ENCODE measurements at places on chromosomes 2 and 18.

- no peak for DNase-seq
Observed at GRCh38 chr2:197838036-197838435, 33.6 kb downstream of the PLCL1 start.

DNA sequence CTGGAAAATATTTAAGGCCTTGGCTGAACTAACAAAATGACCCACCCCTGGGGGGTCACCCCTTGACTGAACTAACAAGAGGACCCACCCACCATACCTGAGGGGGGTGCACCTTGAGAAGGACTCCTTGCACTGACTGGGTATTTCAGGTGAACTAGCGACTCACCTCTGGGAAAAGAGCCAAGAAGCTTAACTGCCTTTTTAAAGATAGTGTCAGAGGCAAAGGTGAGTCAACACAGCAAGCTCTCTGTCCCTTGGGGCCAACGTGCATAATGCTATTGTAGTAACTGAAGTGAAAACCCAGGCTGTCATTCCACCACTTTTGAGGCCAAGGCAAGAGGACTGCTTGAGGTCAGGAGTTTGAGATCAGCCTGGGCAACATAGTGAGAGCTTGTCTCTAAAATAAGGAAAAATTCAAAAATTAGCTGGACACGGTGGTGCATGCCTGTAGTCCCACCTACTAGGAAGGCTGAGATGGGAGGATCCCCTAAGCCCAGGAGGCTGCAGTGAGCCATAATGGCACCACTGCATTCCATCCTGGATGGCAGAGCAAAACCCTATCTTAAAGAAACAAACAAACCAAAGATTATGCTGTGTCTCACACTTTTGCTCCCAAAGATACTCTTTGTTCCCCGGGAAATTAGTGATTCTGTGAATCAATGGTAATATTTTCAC lies 36.4 kb upstream of the ZCCHC2 start:
- no peak for DNase-seq

DNA sequence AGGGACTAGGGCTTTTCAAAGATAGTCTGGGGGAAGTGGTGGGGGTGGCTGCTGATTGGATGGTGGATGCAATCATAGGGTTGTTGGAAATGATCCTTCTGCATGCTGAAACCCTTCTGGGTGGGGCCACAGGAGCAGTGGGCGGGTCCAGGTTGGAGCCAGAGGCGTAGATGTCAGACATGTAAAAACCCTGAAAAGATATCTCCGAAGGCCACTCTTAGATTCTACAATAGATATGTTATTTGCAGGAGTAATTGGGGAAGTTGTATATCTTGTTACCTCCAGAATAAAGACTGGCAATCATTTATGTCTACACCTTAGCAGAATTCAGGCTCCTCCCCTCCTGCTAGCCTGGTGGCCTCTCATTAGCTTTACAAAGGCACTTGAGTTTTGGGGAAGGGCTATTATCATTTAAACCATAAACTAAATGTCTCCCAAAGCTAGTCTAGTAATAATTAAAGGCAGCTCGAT lies 8.2 kb upstream of the FAM98A start:
- DNase-seq = no peak

DNA sequence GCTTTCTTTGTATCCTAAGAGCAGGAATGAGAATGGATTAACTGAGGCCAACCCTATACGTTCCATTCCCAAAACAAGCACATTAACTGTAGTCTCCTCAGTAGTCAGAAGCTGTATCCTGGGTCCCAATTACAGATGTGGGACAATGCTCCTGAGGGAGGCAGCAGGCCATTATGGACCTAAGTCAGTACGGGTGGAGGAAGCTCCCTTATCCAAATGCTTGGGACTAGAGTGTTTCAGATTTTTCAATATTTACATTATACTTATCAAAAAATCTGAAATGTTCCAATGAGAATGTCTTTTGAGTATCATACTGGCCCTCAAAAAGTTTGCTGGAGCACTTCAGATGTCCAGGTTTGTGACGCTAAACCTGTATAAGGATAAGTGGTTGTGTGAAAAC lies 90.1 kb downstream of the PRELID3A start:
- no peak for DNase-seq

DNA sequence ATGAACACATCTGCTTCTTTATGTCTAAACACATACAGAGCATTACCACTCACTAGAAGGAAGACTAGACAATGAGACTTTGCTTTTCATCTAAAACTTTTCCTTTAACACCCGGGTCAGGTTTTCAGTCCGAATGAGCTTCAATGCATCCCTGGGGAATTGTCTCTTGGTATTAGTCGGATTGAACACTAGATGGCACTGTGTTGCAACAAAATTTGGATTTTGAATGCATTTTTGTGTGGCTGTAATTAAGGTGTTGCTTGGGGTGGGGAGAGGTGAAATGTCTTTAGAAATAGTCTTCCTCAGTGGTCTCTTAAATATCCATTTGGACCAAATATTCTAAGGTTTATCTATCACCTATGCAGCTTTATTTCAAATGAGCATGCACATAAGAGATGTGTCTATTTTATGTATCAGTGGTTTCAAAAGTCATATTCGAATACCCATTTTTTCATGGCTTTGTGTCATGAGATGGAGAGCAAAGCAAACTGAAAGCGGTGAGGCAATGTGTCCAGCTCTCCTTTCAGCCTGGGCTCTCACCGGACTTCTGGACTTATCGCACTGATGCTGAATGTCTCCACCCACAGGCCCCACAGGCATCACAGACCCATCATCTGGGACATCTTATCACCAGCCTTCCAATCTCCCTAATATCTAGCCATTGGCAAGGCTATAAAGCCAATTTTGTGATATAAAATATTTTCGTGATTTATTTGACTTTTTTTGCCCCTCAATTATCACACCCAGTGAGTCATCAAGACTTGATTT lies 510.3 kb downstream of the RNF144A start:
- peak; percentile 38 for DNase-seq

GRCh38 chr18:13562494-13563029 lies 163.8 kb downstream of the FAM210A start:
- DNase-seq = peak; percentile 73

GRCh38 chr2:149661844-149662243 lies 74.3 kb upstream of the MMADHC start:
- no peak for DNase-seq

- DNase-seq = no peak
Observed at GRCh38 chr18:43574974-43575373, 297.7 kb upstream of the SYT4 start.

GRCh38 chr2:201984333-201984732 lies 49.3 kb upstream of the FZD7 start:
- no peak for DNase-seq

DNA sequence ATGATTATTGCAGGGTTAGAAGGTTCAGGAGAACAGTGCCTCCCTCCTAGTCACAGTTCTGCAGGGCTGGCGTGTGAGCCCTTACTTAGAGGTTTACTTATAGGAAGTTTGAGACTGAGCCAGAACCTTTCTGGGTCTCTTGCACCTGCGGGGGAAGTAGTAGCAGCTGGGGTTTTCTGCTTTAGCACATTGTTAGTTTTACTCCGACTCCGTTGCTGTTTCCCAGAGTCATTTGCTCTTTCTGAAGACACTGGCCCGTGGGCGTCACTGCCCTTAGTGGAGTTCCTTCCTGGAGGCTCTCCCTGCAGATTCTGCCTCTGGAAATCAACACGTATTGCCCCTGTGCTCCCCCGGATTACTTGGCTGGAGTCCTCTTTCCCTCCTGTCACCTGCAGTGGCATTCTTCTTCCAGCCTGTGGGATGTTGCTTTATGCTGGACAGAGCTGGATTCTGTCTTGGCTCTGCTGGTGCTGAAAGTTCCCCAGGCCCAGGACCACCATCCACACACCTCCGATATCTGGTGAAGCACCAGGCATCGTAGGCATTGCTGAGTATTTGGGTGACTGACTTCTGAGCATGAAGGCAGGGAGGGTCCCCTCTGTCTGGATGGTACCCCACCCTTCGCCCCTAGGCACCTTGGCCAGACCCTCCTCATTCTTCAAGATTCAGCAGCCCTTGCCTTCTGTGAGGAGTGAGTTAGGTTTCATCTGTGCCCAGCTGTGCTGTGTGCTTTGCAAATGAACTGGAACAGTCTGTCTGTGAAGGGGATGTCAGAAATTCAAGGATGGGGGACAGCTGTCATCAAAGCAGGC lies 51.7 kb downstream of the AGAP1 start:
- no peak for DNase-seq

GRCh38 chr2:69742322-69742952 lies 503 bp downstream of the ANXA4 start:
- peak; percentile 41 for DNase-seq

GRCh38 chr2:27320958-27321543 lies 1.8 kb downstream of the MPV17 start:
- no peak for DNase-seq

- no peak for DNase-seq
Observed at GRCh38 chr2:182695776-182696175, 20.3 kb upstream of the DNAJC10 start.

DNA sequence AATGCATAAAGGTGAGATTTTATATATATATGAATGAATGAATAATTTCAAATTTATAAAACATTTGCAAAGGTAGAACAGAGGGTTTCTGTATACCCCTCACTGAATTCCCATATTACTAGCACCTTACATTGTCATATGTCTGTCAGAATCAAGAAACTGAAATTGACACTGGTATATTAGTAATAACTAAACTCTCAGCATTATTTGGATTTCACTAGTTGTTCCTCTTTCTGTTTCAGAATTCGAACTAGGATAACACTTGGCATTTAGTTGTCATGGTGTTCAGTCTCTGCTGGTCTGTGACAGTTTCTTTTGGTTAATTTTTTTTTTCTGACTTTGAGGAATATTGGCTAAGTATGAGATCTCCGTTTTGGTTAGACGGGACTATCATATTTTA lies 275.9 kb downstream of the DCC start:
- DNase-seq = no peak

DNA sequence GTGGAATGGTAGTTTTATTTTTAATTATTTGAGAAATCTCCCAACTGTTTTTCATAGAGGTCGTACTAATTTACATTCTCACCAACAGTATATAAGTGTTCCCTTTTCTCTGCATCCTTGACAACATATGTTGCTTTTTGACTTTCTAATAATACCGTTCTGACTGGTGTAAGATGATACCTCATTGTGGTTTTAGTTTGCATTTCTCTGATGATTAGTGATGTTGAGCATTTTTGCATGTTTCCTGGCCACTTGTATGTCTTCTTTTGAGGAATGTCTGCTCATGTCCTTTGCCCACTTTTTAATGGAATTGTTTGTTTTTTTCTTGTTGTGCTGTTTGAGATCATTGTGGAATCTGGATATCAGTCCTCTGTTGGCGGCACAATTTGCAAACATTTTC lies 242.5 kb downstream of the ZNF521 start:
- DNase-seq = no peak

GRCh38 chr18:71431689-71432088 lies 1112.5 kb downstream of the CBLN2 start:
- no peak for DNase-seq

GRCh38 chr2:44950646-44951045 lies 9.1 kb downstream of the SIX3 start:
- DNase-seq = no peak

Data from Kasumi-1 (cell line).